ENCODE measurements at places on chromosomes 12 and 14.

DNA sequence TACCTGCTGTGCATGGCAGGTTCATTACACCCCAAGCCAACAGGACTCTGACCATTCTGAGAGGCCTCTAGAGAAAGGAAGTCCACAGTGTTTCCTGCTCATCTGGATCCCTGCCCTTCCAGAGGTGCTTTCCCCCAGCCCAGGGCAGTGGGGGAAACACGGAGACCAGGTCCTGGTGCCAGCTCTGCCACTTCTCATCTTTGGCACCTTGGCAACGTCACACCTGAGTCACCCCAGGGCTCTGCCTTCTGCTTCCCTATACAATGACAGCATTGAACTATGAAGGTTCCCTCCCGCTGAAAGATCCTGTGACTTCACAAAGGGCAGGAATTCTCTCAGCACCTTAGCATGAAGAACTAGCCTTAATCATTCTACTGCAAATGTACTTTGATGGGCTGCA, 74.9 kb downstream of the ANO2 start:
- DNase-seq = no peak

GRCh38 chr12:114512351-114512750, 106.4 kb upstream of the TBX5 start:
- no peak for DNase-seq

DNA sequence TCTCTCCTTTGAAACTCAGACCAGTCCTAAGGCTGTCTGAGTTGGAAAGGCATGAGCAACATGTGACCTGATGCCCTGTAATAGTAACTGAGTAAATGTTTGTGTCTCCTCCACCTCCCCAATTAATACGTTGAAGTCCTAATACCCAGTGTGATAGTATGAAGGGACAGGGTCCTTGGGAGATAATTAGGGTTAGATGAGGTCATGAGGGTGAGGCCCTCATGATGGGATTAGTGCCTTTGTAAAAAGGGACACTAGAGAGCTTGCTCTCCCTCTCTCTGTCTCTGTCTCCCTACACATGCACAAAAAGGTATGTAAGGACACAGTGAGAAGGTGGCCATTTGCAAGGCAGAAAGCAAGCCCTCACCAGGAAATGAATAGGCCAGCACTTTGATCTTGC, 18.1 kb upstream of the KIF21A start:
- no peak for DNase-seq

- no peak for DNase-seq
Measured at GRCh38 chr14:56358851-56359614, 220.6 kb upstream of the TMEM260 start.

DNA sequence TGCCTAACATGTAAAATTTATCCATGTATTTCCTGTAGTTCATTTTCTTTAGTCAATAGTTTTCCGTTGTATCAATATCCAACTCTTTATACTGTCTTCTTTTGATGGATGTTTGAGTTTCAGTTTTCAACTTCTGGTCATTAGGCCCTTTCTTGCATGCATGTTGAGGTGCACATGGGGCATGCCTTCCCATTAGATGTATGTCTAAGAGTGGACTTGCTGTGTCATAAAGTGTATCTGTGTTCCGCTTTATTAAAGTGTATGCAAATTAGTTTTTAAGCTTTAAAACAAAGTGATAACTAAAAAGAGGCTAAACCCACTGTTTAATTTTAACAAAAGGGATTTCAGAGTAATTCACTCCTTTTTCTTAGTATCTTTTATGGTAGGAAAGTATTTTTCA, 441.1 kb downstream of the PCNX1 start:
- DNase-seq = no peak

DNA sequence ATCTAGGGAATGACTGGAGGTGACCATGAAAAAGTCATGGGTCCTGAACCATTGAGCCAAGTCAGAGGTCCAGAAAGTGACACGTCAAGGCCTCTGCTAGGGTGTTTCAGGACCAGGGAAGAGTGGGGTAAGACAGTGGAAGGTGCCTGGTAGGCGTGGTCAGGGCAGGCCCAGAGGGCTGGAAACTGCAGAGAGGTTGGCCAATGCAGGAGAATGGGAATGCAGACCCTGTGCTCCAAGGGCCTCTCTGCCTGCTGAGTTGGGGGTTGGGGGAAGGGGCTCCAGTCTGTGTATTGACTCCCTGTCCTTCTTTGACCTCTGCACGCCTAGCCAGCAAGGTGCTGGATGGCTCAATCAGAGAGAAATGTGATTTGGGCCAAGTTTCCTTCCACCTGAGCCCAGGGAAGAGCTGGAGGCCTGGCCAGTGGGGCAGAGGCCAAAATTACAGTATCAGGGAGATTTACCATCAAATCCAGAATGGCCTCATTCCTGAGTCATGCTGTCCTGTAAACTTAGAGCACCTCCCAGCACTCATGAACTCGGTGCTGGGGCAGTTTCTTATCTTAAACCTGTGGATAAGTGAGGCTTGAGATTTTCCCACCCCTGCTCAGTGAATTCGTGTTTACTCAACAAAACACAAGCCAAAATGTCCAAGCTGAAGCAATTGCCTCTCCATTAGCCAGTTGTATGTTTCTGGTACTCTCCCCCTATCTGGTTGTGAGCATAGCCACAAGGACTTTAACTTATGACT, 24.4 kb downstream of the IRF2BPL start:
- DNase-seq = no peak

- no peak for DNase-seq
Measured at GRCh38 chr14:76546426-76547221, 170.7 kb downstream of the ESRRB start.

GRCh38 chr12:46382408-46382963, 9.9 kb upstream of the SLC38A2 start:
- no peak for DNase-seq

DNA sequence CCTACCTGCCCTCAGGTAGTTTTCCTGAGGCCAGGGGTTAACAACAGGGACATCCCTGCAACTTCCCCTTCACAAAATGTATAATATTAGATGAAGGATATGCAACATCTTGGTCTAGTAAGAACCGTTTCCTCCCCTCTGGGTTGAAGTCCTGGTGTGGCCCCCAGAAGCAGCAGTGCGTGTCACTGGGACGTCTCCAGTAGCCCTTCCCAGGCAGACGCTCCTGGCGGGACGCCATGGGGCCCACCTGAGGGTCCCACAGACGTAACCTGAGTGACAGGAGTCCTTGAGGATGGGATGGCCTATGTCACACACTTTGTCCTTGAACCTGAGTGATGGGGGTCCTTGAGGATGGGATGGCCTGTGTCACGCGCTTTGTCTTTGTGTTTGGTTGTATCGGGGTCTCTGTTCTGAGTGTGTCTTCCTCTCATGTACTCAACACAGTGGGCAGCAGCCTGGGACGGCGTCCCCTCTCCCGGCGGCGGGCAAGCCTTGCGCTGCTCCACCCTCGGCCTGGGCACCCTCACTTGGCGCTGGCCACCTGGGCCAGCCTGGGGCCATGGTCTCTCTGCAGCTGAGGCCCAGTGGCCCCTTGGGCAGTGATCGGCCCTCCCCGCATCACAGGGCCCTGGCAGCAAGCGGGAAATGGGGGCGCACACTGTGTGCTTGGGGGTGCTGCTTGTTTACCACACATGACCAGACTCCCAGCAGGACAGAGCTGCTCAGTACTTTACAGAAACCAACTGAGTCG, 14.3 kb upstream of the AMN start:
- DNase-seq = no peak

- DNase-seq = no peak
Measured at GRCh38 chr14:25069879-25070278, 19.9 kb upstream of the STXBP6 start.

GRCh38 chr12:96378319-96378718, 21.9 kb downstream of the CDK17 start:
- DNase-seq = no peak

- DNase-seq = no peak
Measured at GRCh38 chr12:20364501-20364900, 3.8 kb upstream of the PDE3A start.

DNA sequence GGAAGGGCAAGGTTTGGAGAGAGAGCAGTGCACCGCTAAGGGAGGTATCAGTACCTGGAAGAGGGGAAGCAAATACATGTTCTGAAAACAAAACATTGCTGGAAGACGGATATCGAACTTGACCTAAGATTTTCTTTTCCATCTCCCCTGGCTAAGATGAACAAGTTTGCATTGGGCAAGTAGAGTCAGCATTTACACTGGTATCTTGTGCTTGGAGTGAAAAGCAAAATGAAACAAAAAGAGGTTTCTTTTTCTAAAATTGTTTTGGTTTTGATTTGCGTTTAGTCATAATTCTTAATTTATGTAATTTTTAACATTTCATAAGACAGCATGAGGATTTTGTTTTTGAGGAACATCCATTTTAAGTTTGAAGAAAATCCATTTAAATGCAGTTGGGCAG, 881.6 kb downstream of the NRXN3 start:
- DNase-seq = no peak

DNA sequence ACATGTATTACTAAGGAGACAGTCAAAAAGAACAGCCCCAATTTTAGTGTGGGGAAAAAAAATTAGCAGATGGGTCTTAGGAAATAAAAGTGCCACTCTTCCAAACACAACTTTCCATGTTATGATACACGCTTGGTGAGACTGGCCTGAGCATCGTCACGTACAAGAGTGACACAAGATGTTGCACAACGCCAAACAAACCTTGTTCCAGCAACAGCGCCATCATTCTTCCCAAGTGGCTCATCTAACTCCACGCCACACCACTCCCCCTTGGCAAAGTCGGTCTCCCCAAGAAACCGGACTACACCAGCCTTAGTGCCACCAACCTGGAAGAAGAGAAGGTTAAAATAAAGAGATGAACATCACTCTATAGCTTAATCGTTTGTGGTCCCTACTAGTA, 58.7 kb downstream of the CLIP1 start:
- DNase-seq = no peak

- no peak for DNase-seq
Measured at GRCh38 chr14:67749341-67750084, 47.8 kb downstream of the RDH12 start.

DNA sequence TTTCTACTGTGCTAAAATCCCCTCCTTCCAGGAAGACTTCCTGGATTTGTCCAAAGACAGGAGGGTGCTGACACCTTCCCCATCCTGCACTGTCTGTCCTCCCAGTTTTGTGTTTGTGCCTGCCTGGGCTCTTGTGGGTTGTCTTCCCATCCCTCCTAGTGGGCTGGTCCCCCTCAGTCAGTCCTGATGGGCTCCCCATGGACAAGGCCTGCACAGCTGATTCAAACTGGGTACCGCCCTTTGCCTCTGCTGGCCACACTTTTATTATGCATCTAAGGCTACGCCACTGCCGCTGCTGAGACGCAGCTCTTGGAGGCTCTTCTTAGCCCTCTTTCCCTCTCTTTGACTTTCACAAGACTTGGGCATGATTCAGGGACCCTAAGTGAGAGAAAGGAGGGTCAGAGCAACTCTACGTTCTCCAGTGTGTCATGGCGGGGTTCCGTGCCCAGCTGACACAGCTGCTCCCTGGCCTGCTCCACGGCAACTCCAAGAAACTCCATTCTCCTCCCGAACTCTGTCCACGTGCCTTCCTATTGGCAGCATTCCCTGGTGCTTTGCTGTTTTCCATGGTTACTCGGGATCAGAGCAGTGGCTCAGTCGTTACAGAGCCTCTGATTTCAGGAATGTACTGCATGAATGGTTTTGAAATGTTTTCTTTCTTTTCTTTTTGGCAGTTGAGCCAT, 3.8 kb upstream of the KRT85 start:
- peak; percentile 28 for DNase-seq

- no peak for DNase-seq
Measured at GRCh38 chr14:25411781-25412757, 362.1 kb upstream of the STXBP6 start.

GRCh38 chr12:126534495-126534894, 1469.3 kb downstream of the AACS start:
- DNase-seq = no peak

DNA sequence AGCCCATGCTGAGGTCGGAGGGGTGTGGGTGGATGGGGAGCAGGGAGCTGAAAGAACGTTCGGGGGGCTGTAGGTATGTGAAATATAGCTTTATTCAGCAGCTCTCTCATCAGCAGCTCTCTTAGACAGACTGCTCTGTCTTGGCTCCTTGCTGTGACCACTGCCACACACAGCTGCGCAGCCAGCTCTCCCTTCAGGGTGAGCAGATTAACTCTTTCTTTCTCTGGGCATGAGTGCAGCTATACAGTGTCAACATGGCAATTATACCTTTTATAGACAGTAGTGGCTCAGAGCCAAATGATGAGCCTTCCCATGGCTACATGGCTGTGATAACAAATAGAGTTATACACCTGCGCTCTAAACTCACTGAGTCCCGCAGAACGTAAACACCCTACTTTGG, 137.7 kb upstream of the NEDD1 start:
- no peak for DNase-seq

- no peak for DNase-seq
Measured at GRCh38 chr14:95504135-95505029, 12.1 kb downstream of the SYNE3 start.

- DNase-seq = peak; percentile 83
Measured at GRCh38 chr12:53984901-53985691, at the start of gene HOXC10. HOXC10 (plus strand) TSS chr12:53985146; CDS start chr12:53985260, 114 bp downstream.

GRCh38 chr12:91922674-91923073, 223.0 kb downstream of the BTG1 start:
- DNase-seq = no peak

DNA sequence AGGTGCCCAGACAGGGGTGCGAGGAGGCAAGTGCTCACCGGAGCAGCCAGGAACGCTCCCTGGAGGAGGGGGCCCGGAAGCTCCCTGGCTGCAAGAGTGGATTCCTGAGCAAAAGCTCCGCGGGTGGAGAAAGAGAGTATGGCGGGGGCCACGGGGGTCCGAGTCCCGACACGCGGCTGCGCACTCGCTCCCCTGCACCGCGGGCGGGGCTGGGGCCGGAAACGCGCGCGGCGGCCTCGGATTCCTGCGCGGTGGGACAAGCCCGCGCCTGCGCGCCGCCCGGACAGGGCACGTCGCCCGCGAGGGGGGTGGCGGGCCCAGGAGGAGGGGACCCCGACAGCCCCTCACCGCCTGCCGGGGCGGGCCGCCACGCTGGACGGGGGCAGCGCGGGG, 27.8 kb upstream of the GPR132 start:
- DNase-seq = no peak

DNA sequence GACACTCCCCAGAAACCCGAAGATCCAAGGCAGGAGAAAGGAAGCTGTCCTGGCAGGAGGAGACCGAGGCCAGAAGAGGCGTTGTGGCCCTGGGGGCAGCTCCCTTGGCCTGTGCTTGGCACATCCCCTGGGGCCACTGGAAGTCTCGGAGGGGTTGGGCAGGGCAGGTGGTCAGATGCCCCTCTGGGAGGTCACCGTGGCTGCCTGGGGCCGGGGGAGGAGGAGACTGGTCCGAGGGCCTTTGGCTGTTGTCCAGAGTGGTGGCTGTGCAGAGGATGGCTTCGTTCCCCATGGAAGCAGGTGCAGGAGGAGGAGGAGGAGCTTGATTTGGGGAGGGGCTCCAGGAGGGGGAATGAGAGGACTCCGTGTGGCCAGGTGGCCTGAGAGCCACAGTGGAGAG, 3.3 kb upstream of the NUDT14 start:
- DNase-seq = no peak

- no peak for DNase-seq
Measured at GRCh38 chr12:132182711-132183365, 38.6 kb downstream of the NOC4L start.

- DNase-seq = peak; percentile 80
Measured at GRCh38 chr14:90444077-90444696, 47.4 kb downstream of the CALM1 start.
